ENCODE measurements at places on chromosomes 13 and 19. TPM values are rescaled to one million over a fixed set of nuclear protein-coding genes. Genes with fewer than 3 reads are reported as not detected.

The ZNF738 gene
- 11.4 TPM for total RNA-seq

The PCSK4 gene
- total RNA-seq: 3.7 TPM

GRCh38 chr13:87123987-87124784, 547.0 kb upstream of the SLITRK5 start:
- DNase-seq: no peak

The LILRB3 gene
- total RNA-seq: 8.8 TPM

DNA sequence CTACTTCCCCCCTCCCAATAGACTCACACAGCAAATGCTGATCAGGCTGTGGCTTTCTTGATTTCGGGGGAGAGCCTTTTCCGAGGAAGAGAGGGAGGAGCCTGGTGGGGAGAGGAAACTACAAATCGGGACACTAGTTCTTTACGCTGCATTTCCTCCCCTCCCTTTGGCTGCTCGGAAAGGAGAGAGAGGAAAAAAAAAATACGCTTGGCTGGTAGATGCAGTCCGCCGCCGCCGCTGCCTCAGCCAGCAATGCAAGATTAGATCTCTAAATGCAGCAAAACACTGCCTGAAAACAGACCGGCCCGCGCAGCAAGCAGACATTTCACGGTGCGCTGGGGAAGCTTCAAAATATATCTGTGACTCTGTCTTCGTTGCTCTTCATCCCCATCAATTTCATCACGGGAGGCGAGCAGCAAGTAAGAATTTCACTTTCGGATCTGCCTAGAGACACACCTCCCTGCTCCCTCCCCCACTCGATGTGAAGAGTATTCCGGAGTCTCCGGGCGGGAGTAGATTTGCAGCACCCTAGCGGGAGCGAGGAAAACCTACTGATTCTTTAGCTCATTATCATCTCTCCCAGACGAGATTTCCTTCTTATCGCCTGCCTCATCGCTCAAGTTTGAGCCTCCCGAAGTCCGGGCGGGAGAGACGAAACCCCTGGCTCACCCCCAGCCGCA, at the start of gene PCDH17:
Gene PCDH17 (plus strand): TSS at position 149 of the 680 bp plus-strand sequence. CDS start 803 bp downstream, outside the sequence.
- no peak for DNase-seq

DNA sequence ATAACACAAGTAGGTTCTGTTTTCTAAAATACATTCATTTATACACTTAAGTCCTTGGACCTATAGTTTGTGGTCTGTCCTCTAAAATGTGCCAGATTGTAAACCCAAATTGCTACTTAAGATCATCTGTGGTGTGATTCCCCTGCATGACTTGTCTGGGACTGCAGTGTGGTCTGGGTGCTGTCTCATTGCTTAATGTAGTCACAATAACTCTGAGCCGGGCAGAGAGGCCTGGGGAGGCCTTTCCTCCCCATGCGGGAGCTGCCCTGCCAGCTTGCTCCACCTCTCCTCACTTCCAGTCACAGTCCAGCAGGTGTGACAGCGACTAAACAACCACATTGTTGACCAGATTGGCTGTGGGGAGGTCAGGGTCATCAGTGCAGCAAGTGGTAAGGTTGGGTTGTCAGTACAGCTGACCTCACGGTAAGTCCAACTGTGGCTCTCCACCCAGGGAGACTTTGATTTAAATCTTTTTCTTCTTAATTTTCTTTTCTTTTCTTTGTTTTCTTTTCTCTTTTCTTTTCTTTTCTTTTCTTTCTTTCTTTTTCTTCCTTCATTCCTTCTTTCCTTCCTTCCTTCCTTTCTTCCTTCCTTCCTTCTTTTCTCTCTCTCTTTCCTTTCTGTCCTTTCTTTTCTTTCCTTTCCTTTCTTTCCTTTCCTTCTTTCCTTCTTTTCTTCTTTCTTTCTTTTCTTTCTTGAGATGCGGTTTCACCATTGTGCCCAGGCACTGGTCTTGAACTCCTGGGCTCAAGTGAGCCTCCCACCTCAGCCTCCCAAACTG, 4.4 kb upstream of the TUBA3C start:
- DNase-seq: no peak

The ZNF177 gene
- total RNA-seq: 1.7 TPM

The C19orf53 gene
- 84.3 TPM for total RNA-seq

DNA sequence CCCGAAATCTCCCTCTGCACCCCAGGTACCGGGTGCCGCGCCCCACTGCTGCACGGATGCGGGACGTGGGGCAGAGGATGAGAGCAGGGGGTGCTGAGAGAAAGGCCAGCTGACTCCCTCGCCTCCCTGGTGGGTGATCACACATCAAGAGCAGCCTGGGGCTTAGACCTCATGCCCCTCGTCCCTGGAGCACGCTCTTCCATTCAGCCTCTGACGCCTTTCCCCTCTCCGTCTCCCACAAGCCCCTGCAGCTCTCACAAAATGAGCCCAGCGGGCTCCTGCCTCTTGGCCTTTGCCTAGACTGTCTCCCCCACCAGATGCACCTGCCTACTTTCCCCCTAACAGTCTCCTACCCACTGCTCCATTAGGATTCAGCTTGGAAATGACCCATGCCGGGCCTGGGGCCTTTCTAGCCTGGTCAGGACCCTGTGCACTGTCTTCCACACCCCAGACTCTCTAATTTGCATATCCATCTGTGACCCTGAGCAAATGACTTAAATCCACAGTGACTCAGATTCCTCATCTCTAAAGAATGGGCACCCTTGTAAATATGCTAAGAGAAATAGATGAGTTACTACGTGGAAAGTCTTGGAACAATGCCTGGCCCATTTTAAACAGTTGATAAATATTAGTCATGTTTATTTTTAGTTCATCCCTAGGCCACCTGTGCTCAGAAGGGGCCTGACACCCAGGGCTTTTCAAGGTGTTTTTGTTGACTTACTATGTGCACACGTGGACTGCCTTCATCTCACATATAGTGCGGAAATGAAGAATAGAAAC, 582 bp upstream of the PTPRH start:
- no peak for DNase-seq

GRCh38 chr13:24071423-24072075, 89.0 kb upstream of the SPATA13 start:
- DNase-seq: no peak

Data from CD4-positive, alpha-beta memory T cell (primary cell).